ENCODE measurements at places on chromosomes 6 and 20. TPM values are rescaled to one million over a fixed set of nuclear protein-coding genes. Genes with fewer than 3 reads are reported as not detected.

Gene ITPA
- polyA plus RNA-seq: 46.1 TPM

GRCh38 chr20:48205786-48206185 is 420.5 kb upstream of the SULF2 start:
- DNase-seq: no peak

DNA sequence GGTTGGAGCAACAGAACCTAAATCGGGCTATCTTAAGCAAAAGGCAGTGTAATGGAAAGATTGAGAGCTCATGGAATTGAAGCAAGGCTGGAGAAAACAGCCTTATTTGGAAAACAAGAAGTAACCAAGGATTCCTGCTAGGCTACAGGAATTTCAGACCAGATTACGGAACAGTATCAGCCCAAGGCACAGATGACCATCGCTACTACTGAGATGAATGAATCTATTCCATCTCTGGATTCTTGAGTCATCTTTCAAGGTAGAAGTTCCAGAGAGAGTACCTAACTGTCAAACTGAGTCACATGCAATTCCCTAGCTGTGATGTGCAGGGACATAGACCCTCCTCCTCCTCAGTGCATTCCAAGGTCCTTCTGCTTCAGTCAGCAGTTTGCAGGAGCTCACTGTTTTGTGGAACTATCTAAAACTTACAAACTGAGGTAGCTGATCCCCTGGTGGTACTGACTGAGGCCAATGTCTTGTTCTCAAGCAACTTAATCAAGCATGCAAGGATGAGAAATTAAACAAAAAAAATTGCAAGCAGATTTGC is 62.0 kb upstream of the SMLR1 start:
- no peak for DNase-seq

DNA sequence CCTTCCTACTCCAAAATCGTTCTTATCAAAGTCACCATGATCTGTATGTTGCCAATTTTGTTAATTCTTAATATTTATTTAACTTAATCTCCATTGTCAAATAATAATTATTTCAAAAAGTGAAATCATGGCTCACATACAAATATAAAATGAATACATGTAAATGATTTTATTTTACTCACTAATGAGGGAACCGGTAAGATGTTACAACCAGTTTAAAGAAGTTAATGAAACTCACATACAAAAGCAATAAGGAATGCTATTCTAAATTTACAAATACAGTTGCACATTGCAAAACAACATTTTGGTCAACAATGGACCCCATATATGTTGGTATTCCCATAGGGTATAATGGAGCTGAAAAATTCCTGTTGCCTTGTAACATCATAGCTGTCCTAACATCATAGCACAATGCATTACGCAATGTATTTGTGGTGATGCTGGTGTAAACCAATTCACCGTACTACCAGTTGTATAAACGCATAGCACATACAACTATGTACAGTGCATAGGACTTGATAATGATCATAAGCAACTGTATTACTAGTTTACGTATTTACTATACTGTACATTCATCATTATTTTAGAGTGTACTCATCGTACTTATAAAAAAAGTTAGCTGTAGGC is 6.5 kb upstream of the SLC22A16 start:
- DNase-seq: no peak

GRCh38 chr20:61949714-61950640 is 115.7 kb downstream of the TAF4 start:
- no peak for DNase-seq

Gene WFDC5
- not detected for polyA plus RNA-seq

DNA sequence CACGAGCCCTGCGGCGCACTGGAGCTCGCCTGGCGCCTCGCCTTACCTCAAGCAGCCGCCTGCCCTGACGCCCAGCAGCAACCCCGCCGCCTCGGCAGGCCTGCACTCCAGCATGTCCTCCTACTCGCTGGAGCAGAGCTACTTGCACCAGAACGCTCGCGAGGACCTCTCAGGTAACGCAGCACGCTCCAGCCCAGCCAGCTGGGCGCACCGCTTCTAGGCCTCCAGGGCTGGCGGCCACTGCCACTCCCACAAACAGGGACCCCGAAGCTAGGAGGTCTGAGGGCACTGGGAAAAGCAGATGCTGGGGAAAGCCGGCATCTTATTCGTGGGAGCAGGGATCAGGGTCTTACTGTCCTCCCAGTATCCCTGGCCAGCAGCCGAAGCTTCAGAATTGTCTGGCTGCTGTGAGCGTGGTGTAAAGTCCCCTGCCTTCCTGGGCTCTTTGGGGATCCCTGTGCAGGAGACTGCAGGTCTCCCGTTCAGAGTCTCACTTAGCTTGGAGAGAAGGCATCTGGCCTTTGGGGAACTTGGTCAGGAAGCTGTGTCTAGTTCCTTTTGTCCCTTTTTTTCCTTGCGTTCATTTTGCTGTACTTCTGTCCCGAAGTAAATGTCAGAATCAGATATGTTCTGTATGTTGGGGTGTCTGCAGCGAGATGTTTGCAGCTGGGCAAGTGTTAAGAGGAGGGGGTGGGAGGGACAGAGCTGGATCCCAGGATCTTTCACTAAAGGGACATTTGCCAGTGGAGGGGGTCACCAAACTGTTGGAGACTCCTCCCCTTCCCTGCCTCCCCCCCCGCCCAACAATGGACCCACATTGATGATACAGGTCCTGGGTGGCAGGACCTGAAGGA is 1.8 kb downstream of the FOXF2 start:
- DNase-seq: no peak

Gene BPIFB4
- not detected for polyA plus RNA-seq

Gene NKAPL
- polyA plus RNA-seq: 2.6 TPM

DNA sequence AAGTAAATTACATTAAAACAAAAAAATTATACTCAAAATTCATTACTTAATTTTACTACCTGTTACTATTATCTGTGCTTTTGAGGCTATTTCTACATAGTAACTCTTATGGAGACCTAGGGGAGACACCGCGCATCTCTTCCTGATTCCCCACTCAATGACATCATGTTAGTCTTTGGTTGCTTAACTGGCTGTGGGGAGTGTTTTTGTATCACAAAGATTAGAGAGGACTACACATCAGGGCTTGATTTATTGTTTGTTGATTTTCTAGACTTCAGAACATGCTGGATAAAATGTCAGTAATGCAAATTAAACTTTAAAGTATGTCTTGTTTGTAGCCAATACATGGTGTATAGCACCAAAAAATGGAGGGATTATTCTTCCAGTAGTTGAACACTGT is 26.0 kb downstream of the SLC2A10 start:
- no peak for DNase-seq

Gene SEC63
- 118 TPM for polyA plus RNA-seq

- DNase-seq: no peak
Observed at GRCh38 chr6:90003941-90004340, 109.7 kb downstream of the GJA10 start.

GRCh38 chr20:23138226-23138625 is 52.1 kb upstream of the CD93 start:
- no peak for DNase-seq

DNA sequence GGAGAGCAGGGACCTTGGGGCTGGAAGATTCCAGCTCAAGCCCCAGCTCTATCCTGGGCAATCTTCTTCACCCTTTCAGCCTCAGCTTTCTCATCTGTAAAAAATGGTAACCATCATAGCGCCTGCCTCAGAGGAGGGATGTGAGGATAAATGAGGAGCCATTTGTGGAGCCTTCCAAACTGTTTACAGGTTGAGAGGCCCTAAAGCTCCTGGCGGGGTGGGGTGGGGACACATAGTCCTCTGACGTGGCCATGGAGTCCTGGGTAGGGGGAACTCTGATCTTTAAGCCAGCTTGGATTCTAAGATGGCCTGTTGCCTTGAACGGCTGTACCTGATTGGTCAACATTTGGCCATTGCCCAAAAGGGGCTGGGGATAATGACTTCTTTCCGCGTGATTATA is 111.1 kb downstream of the TOX2 start:
- DNase-seq: no peak

GRCh38 chr20:46530640-46531039 is 17.3 kb upstream of the ZNF334 start:
- DNase-seq: no peak

- DNase-seq: no peak
Observed at GRCh38 chr20:41229259-41229658, 88.3 kb downstream of the ZHX3 start.

Gene FGD2
- polyA plus RNA-seq: 1.3 TPM

Gene COL11A2
- polyA plus RNA-seq: 4.9 TPM

Gene HLA-DPA1
- polyA plus RNA-seq: 40.5 TPM

DNA sequence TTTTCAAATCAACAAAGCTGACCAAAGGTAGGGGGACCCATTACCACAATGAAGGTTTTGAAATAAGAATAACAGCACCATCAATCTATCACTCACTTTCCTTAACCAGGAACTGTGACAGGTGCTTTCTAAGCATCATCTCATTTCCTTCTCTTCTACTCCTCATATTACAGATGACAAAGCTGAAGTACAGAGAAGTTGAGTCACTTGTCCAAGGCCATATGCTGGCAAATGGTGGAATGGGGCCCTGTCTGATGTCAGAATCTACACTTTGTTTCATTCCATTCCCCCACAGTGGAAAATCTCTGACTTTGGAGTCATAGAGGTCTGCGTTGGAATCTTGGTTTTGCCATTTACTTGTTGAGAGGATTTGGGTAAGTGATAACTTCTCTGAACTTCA is 222.5 kb upstream of the LRFN2 start:
- no peak for DNase-seq

DNA sequence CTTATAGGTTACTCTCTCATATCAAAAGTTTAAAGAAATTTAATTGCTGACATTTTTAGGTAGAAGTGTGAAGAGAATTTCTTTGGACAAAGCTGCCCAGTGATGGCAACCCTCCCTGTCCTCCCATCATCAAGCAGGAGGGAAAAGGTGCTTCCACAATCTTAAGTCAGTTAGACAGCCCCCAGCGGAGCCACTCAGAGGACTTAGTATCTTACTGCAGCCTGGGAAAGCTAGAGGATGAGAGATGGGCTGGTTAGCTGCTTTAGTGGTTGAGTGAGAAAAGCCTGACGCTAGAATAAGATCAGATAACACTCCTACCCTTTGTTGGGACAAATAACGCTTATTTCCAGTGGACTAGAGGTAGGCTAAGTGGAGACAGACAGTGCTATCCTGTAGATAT is 227.1 kb downstream of the RFPL4B start:
- no peak for DNase-seq

Gene PLG
- 15.5 TPM for polyA plus RNA-seq

GRCh38 chr6:100577425-100577824 is 112.7 kb upstream of the SIM1 start:
- no peak for DNase-seq

- DNase-seq: no peak
Observed at GRCh38 chr6:117465691-117466090, 16.8 kb upstream of the DCBLD1 start.

- DNase-seq: no peak
Observed at GRCh38 chr20:43843965-43844660, 70.5 kb upstream of the TOX2 start.

Data from right renal cortex interstitium (tissue), 3 donors.